Adipocyte (in vitro differentiated cells): ENCODE measurements at places on chromosomes 12 and 14.

GRCh38 chr12:65876898-65877721 lies 52.8 kb downstream of the HMGA2 start:
- DNase-seq: peak; percentile 25

GRCh38 chr14:38549564-38549963 lies 293.7 kb upstream of the CLEC14A start:
- no peak for DNase-seq

- DNase-seq: no peak
Observed at GRCh38 chr12:104682790-104683279, 226.1 kb downstream of the CHST11 start.

DNA sequence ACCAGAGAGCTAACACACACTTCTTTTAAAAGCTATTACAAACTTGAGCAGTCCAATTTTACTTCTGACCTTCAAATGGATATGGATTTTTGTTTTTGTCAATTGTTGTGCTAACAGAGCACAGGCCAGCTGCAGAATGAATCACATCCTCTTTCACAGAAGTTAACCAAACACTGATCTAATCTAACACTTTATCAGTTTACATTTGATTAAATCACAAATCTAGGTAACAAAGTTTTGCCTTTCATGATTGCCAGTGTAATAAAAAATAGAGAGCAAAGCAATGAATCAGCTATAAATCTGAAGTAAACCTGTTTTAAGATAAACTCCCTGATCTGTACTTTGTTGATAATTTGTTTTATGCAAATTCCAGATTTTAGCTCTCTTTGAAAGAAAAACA lies 273.1 kb upstream of the RGS6 start:
- peak; percentile 34 for DNase-seq

- no peak for DNase-seq
Observed at GRCh38 chr12:38154096-38155019, 162.2 kb upstream of the ALG10B start.

GRCh38 chr14:23129759-23130316 lies 10.8 kb upstream of the CEBPE start:
- DNase-seq: no peak

GRCh38 chr14:94129758-94130414 lies 482 bp upstream of the IFI27L2 start:
- DNase-seq: peak; percentile 82

DNA sequence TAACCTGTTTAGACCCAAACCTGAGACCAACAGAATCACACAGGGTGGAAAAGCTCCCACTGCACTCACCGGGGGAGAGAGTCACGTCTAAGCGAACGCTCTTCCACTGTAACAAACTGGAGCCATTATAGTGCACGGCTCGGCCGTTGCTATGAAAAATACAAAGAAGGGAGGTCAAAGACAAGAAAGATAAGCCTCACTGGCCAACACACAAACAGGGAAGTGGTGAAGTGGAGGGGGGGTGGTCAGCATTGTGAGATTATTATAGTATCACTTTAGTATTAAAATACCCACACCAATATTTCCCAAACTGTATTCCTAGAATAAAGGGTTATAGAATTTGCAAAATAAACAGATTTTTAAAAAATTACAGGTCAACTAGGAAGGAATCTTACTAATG lies 90.9 kb downstream of the TRAFD1 start:
- DNase-seq: no peak

- DNase-seq: no peak
Observed at GRCh38 chr14:31486764-31487163, 1.1 kb downstream of the GPR33 start.

DNA sequence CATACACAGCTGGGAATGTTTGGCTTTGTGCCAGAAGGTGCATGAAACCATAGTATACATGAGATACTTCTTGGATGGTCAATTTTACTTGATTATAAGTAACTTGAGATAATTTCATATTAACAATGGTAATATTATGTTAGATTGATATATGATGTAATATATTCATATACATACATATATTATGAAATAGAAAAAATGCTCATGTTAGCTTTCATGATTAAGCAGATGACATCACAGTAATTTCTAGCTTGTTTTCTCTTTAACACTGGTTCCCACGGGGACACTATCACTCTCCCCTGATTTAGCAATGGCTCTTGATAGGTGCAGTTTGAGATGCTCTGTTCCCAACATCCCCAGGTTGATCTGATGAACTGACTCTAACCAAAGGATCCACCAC lies 35.4 kb upstream of the NTF3 start:
- no peak for DNase-seq

- DNase-seq: no peak
Observed at GRCh38 chr12:10186299-10186698, 7.5 kb downstream of the TMEM52B start.

- DNase-seq: no peak
Observed at GRCh38 chr12:92553389-92553788, 149.4 kb upstream of the PLEKHG7 start.

DNA sequence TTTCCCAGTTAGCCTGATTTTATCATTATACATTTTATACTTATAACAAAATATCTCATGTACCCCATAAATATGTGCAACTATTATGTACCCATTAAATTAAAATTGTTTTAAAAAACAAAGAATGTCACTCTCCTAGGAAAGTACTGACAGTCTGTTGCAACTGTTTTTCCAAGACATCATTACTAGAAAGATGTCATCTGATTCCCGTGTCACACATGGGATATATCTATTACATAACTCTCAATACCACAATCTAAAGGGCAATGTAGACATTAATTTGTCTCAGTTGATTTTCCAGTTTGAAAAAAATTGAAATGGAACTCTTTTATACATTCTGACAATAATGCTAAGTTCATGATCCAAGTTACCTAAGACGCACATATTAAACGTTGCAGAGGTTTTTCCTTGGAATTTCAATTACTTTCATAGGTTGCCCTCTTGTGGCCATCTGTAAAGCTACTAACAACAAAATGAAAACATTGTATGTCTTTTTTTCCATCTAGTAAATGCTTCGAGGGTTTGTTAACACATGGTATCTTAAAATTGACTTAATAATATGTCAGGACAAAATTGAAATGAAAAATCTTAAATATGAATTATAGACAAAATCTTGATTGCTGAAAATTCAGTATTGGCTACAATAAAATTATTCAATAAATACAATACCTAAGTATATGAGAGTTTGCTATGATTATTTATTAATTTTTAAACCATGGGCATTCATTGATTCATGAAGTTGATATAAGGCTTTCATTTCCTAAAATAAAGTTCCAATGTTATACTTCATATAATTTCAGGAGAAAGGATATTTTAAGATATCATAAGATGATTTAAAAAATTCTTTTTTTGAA lies 131.6 kb downstream of the PPFIA2 start:
- DNase-seq: peak; percentile 83

DNA sequence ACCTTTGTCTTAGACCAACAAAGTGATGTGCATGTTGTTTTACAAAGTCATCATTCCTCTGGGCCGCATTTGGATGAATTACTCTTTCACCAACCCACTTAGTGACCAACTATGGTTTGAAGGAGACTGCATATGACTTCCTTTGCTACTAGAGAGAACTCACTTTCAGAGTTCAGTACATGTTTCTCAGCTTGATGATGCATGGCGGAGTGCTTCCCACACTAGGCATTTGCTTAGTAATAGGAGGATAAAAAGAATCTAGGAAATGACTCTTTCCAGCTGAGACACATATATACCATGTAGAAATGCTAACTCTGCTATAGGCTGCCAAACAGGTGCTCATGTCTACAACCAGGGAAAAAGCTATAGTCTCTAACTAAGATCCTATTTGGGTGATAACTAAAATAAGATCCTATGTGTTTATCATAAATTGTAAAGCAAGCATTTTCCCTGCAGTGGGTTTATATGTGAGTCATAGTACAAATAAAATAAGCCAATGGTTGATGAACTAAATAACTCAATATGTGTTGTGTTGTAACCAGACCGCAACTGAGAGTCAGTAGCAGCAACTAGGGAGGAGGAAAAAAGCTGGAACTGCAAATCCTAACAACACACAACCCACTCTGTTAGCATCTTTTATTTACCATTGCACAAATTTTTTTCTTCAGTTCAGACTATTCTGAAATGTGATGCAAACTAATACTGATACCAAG lies 87.2 kb downstream of the TSPAN8 start:
- peak; percentile 41 for DNase-seq

GRCh38 chr14:96215452-96216244 lies 11.0 kb downstream of the BDKRB2 start:
- DNase-seq: no peak

- DNase-seq: peak; percentile 15
Observed at GRCh38 chr12:112309797-112310196, 72.4 kb downstream of the HECTD4 start.

GRCh38 chr12:41699658-41700057 lies 445.0 kb downstream of the GXYLT1 start:
- no peak for DNase-seq

- DNase-seq: no peak
Observed at GRCh38 chr14:73777420-73777819, 63.2 kb upstream of the PNMA1 start.

DNA sequence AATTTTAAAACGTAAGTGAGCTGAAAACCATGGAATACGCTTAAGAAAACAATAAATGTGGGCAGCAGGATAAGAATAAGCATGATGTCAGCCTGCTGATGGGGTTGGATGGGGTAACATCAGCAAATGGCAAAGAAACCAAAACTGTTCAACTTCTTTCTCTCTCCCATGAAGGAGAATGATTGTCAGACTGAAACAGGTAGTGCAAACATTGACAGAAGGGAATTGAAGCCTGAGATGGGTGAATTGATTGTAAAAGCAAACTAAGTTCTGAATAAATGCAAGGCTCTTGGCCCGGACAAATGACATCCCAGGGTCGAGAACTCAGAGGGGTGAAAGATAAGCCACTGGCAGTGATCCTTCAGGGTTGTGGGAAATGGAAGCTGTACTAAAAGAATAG lies 182.6 kb downstream of the ETV6 start:
- DNase-seq: no peak

DNA sequence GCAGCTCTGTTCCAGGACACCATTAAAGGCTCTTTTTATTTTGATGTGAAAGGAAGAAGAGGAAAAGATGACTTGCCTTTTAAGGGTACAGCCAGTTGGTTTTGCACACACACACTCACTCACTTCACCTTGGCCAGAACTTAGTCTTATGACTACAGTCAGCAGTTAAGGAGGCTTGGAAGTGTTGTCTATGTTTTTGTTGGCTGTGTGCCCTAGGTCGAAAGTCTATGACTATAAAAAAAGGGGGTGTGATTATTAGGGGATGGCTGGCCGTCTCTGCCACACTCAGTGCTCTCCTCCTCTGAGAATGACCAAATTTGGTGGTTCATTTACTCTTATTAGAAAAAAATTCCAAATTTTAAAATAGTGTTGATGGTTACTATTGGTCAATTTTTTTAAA lies 139.5 kb upstream of the OTX2 start:
- no peak for DNase-seq

DNA sequence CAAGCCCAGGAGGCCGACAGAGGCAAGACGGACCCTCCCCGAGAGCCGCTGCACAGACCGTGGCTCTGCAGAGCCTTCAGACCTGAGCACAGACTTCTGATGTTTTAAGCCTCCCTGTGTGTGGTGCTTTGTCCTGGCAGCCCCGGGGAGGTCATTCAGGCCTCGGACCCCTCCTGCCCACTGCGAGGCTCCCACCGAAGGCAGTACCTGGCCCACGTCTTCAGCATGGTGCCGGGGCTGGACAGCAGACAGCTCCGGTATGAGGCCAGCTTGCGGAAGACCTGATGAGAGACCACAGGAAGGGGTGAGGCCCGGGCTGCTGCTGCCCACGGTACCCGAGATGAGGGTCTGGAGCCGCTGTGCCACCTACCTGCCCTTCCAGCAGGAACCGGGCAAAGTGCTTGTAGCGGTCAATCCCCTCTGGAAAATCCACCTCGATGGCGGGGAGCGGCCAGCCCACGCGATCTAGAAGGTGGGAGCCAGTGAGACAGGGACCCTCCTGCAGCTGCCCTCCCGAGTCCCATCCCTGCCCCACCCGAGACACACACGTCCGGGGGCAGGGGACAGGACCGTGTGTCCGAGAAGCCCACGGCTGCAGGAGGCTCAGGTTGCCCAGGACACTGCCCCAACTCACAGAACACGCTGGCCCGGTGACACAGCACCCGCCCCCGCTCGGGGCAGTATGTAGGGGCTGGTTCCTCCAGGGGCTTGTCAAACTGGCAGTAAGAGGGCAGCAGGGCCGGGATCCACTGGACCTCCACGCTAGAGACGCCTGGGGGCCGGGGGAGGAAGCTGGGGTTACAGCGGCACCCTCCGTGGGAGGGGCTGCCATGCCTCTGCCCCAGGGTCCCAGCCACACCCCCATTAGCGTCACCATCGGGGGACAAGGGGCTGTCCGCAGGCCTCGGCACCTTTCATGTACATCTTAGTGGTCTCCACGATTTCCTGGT lies 35.6 kb upstream of the UBC start:
- no peak for DNase-seq

- DNase-seq: peak; percentile 54
Observed at GRCh38 chr14:81625343-81625742, 91.7 kb upstream of the SEL1L start.

DNA sequence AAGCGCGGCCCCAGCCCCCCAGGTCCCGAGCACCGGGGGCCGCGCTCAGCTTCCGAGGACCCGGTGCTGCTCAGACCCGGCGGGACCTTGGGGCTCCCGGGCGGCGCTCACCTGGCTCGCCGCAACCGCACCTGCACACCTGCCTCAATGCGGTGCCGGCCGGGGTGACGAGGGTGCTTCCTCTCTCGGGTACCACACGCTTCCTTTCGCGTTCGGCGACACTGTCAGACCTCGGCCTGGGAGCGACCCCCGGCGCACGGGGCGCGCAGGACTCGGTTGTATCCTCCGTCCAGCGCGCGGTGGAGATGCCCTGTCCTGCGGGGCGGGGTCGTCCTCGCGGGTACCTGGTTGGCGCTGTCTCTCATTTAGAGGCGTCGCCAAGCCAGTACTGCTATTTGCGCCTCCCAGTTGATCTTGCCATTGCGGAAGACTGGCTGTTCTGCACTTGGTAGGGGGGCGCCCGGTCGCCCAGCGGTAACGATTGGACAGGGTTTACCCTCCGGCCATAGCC lies 718 bp downstream of the PACS2 start:
- DNase-seq: peak; percentile 50

- no peak for DNase-seq
Observed at GRCh38 chr12:83763425-83763824, 1076.7 kb downstream of the TMTC2 start.

GRCh38 chr12:87406926-87407325 lies 622.3 kb downstream of the C12orf50 start:
- DNase-seq: no peak

- no peak for DNase-seq
Observed at GRCh38 chr12:129381715-129382114, 522.1 kb downstream of the TMEM132D start.
